Astrocyte (in vitro differentiated cells and primary cell): ENCODE measurements at places on chromosomes 1 and 21.

GRCh38 chr1:55323760-55324159 is 108.6 kb upstream of the USP24 start:
- no peak for DNase-seq

GRCh38 chr1:211939876-211940468 is 95.4 kb downstream of the INTS7 start:
- DNase-seq = no peak

DNA sequence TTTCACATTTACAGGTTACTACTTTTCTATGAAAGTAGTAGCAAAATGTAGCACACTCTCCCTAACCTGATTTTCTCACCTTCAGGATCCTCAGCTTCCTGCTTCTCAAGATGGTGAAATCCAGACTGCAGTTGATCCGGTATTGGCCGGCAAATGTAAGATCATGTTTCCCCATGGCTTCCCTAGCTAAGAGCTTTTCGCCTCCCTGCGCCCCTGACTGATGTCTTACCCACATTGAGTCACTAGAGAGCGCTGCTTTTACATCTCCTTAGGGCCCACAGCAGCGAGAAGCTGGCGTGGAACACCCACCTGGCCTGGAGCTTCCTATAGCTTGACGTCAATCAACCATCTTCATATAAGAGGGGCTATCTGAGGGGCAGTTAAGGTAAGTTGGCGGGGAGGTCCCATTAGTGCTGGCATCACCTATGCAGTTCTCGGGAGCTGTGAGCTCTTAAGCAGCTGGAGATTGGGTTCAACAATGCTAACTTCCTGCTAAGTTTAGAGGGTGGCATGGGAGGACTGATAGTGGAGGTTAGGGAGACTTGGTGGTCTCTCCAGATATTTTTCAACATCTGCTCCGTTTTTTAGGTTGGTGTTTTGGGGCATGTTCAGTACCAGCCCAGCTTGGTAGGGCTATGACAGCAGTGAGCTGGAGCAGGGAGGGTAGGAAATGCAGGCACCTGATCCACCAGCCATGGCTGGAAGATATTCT is 5.5 kb downstream of the PTPN7 start:
- DNase-seq = peak; percentile 49

- no peak for DNase-seq
Observed at GRCh38 chr21:45156459-45156858, 82.1 kb downstream of the ADARB1 start.

- DNase-seq = no peak
Observed at GRCh38 chr1:172932981-172933380, 117.8 kb downstream of the TNFSF18 start.

GRCh38 chr1:229989591-229990248 is 77.3 kb upstream of the GALNT2 start:
- no peak for DNase-seq
